ENCODE measurements at places on chromosomes 16 and 17.

GRCh38 chr16:8380311-8380710, 210.0 kb downstream of the TMEM114 start:
- DNase-seq = no peak

- no peak for DNase-seq
These were observed 32.5 kb downstream of the RPH3AL start for GRCh38 chr17:320139-320538.

- DNase-seq = no peak
These were observed 74.8 kb downstream of the IRX6 start for GRCh38 chr16:55398762-55399161.

DNA sequence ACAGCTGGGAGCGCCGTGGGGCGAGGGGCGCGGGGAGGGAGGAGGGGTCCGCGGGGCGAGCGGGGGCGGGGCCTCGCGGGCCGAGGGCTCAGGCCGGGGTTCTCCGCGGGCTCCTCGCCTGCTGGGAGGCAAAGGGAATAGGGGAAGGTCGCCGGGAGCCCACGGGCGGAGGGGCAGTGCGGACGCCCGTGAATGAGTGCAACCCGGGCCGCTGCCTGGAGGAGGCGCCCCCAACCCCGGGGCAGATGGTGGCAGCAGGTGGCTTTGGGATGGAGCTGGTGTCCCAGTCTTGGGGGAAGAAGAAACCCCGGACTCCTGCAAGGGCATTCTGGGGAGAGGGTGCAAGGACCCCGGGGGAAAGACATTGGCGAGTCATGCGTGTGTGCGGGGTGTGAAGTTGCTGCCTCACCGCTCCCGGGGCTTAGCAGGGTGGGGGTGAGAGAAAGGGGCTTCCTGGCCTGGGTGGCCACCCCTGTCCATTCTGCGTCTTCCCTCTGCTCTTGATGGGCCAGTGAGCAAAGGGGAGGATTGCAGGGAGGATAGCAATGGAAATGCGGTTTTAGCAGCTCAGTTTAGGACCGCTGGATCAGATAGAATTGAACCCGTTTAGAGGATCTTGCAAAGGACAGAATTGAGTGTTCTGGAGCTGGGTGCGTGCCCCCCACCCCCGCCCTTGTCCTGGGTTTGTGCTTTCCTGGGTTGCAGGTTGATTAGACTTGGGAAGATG, 526 bp downstream of the KIAA0513 start:
- DNase-seq = no peak

- DNase-seq = no peak
These were observed 10.5 kb downstream of the MMP28 start for GRCh38 chr17:35784895-35785294.

GRCh38 chr16:6827931-6828330, 504.7 kb upstream of the RBFOX1 start:
- no peak for DNase-seq

DNA sequence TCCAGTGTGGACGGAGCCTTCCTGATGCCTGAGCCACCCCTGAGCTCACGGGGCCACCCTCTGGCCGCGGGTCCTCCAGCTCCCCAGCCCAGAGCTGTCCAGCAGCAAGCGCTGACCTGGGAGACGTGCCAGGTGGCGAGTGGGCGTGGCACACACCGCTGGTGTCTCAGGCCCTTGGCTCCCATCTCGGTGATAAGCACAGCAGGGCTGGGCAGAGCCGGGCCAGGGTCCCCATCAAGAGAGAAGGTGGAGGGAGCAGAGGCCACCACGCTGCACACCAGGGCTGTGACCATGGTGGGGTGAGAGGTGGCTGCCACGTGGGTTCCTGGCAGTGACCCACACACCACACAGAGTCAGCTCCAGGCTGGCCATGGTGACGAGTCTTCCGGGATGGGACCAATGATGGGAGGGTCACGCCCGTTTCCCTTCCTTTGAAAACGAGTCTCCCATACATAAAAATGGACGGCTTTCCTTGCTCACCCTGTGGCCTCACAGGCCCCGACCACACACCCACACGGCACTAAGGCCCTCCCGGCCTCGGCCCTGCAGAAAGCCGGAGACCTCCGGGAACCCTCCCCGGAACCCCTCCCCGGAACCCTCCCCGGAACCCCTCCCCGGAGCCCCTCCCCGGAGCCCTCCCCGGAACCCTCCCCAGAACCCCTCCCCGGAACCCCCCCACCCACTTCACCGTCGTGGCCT, 16.8 kb downstream of the UTS2R start:
- DNase-seq = no peak

GRCh38 chr16:12474806-12475410, 328.8 kb downstream of the CPPED1 start:
- no peak for DNase-seq

DNA sequence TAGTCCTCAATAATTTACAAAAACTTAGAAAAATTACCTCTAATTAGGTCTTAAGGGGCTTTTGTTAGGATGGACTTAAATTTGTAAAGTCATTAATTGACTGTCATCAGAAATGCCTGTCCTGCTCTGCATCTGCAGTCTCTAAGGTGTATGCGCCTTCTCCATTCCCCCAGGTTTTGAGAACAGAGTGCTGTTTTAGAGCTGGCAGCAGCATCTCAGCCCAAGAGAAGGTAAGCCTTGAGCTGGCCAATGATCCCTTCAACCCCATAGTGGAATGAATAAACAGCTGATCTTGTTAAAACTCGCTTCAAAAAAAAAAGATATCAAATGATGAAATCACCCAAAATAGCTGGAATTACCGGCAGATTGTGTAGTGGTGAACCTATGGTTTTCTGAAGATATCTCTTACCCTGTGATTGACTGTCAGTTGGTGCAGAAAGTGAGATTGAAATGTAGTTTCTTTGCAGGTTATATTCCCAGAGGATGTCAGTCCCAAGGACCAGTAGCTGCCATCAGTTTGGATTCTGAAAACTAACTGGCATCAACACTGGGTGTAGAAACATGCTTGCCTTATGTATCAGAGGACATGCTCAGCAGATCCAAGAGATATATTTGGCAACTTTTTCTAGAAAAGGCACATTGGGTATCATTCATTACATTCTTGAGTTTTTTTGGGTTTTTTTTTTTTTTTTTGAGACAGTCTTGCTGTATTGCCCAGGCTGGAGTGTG, 25.7 kb downstream of the TRPV2 start:
- no peak for DNase-seq

DNA sequence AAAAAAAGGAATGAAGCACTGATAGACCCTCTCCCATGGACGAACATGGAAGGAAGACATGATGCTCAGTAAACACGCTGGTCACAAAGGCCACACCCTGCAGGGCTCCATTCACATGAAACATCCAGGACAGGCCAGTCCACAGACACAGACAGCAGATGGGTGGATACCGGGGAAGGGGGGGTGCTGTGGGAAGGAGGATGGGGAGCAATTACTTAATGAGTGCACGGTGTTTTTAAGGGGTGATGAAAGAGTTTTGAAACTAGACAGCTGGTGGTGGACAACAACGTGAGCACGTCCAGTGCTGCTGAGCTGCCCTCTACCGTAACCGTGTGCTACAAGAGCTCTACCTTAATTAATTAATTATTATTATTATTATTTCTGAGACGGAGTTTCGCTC, 6.0 kb upstream of the SLC16A3 start:
- no peak for DNase-seq
